Liver (tissue), 10 donors: ENCODE measurements at places on chromosomes 12 and 14.

DNA sequence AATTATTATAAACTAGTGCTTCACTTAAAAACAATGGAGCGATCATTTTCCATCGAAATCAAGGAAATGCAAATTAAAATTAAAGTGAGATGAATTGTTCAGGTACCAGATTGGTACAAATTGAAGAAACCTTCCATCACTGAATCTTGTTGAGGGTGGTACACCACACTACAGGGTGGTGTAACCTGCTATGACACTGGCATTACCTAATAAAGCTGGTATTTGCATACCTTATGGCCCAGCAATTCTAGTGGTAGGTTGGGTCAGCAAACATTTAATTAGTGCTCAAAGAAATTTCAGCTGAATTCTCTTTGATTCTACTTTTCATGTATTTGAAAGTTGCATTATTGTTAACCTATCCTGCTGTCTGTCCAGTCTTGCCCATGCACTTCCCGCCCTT lies 9.2 kb downstream of the TIGAR start:
- DNase-seq, result no peak

- no peak for DNase-seq
Observed at GRCh38 chr12:101607894-101608293, 13.1 kb downstream of the MYBPC1 start.

- DNase-seq, result no peak
Observed at GRCh38 chr12:132415327-132416120, 74.4 kb upstream of the FBRSL1 start.

DNA sequence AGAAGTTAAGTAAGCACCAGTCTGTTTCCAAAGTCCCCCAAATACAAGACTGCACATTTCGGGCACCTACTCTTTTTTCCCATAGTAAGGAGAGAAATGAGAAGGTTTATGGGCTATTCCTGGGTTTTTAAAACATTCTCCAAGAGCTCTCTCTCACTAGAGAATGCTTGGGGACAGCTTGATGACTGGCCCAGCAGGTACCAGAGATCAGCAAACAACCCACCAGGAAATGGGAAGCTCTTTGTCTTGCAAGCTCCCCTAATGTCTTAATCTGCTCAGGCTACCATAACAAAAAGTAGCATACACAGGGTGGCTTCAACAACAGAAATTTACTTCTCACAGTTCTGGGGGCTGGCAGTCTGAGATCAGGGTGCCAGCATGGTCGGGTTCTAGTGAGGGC lies 41.8 kb upstream of the CRY1 start:
- DNase-seq, result no peak

GRCh38 chr12:124035163-124035562 lies 62.1 kb downstream of the ZNF664 start:
- DNase-seq, result no peak

- peak; percentile 63 for DNase-seq
Observed at GRCh38 chr12:53324113-53324778, 2.8 kb upstream of the AAAS start.

- DNase-seq, result no peak
Observed at GRCh38 chr14:80621701-80622100, 319.8 kb downstream of the CEP128 start.

- no peak for DNase-seq
Observed at GRCh38 chr12:40551466-40551865, 140.8 kb upstream of the CNTN1 start.

DNA sequence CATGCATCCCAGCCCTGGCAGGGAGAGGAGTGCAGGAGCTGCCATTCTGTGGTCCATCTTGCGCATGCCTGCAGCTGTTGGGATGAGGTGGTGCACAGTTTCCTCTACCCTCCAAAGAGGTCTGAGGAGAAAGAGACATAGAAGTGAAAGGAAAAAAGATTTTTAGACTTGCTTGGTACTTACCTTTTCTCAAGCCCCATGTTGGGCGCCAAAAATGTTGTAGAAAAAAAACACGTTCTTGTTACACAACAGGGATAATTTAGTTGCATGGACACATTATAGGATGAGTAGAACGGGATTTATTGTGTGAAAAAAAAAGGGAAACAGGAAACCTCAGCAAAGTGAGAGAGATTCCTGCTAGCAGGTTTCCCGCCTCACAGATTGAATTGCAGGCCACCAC lies 244.4 kb upstream of the GARIN2 start:
- no peak for DNase-seq

DNA sequence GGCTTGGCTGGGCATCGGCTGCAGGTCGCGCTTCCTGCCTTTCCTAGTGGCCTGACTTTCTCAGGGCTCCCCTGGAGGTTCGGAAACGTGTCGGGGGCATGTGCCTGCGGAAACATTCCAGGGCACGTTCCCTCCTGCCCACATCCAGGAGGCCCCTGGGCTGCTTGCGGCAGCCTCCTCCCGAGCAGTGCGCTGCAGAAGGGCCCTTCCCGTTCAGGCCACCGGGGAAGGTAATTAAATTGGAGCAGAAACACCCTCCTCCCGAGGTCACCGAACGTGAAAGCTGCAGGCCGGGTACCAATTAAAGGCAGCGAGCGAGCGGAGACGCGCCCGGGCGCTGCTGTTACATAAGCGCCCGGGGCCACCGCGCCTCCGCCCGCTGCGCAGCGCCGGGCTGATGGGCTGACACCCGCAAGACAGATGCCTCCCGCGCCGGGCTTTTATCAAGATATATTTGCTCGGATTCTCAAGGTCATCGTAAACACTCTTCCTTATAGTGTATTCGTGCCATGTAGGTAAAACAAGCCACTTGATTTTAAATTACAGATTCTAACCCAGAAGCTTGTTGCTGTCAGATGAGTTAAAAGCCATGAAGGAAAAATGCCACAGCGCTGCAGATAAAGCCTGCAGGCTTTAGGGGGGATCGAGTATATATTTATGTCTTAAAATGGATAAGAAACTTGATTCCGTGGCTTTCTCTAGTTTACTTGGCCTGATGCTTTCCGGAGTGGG lies 31.4 kb downstream of the SSPN start:
- DNase-seq, result no peak

DNA sequence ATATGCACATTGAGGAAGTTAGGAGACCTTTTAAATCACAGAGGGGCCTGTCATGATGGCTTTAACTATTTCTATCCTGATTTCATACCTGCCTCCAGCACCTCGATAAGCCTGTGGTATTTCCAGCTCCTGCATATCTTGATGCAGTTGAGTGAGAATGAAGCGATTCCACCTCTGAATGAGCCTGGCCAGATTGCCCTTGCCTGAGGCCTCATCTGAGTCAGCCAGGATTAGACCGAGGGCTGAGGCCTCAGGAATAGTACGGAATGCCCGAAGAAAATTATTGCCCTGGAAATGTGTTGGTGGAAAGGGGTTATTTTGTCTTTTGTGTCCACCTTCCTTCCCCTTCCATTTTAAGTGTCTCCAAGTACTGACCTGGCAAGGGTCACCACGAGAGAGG lies 8.4 kb upstream of the CNPY2 start:
- DNase-seq, result no peak

- peak; percentile 35 for DNase-seq
Observed at GRCh38 chr14:104086210-104086660, 735 bp downstream of the ASPG start.

DNA sequence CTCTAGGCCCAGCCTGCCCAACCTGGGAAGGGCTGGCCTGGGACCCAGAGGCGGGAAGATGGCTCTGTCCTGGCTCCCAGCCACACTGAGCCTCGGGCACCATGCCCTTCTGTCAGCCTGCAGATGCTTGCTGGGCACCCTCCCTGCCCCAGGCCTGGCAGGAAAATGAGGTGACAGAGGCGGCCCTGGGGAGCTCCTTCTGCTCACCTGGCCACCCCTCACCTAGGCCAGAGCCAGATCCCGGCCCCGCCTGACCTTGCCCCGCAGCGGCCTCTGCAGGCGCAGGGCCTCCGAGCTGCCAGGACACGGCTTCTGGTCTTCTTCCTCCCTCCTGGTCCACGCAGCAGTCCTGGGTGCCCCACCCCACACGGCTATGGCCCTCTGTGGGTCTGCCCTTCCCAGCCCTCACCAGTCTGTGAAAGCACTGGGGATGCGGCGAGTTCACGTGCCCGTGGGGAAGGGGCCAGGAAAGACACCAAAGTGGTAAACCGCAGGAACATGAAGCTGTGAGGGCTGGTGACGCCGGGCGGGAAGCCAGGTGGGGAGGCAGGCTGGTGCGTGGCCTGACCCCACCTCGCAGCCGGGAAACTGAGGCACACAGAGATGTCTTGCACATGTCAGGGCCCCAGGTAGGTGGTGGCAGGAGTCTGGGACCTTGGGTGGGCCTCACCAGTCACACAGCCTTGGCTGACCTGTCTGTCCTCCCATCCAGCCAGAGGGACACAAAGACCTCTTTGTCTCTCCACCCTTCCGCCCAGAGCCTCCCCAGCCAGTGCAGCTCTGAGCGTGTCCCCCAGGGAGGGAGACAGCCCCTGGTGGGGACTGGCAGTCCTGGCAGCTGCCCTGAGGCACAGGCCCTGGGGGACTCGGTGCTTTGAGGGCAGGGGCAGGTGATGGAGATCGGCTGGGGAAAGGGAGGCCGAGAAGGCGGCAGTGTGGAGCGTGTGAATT lies 12.8 kb downstream of the BAG5 start:
- DNase-seq, result no peak

- no peak for DNase-seq
Observed at GRCh38 chr14:54481695-54482094, 7.1 kb downstream of the GMFB start.

DNA sequence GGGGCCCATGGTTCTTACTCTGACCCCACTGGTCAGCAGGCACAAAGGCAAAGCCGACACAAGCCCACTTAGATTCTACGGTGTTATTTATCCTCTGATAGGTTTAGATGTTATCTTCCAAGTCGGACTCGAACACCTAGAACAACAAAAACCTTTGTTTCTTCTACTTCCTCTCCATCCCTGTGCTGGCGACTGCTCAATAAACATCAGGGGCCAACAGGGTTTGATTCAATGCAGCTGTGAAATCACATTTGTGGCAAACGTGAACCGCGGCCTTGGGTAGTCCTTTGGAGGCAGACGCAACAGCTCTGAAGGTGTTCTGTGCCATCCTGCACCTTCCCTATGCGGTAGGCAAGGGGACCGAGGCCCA lies 87.2 kb downstream of the CHGA start:
- DNase-seq, result no peak

- DNase-seq, result no peak
Observed at GRCh38 chr12:116884871-116885270, 3.6 kb upstream of the HRK start.

DNA sequence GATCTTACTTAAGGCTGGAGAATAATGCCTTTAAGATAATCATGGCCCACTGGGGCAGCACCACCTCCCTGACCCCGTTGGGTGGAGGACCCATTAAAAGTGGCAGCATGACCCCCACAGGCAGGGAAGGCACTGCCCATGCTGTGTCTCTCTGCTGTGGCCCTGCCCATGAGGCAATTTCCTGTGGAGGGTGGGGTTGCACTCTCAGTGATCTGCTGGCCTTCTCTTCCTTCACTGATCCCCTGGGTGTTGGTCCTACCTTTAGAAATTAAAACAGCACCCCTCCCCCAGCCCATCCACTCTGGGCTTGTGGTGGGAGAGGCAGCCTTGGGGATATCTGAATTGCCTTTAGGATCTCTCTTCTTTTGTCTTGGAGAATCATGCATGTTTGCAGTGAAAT lies 17.3 kb downstream of the KLRK1 start:
- DNase-seq, result no peak

DNA sequence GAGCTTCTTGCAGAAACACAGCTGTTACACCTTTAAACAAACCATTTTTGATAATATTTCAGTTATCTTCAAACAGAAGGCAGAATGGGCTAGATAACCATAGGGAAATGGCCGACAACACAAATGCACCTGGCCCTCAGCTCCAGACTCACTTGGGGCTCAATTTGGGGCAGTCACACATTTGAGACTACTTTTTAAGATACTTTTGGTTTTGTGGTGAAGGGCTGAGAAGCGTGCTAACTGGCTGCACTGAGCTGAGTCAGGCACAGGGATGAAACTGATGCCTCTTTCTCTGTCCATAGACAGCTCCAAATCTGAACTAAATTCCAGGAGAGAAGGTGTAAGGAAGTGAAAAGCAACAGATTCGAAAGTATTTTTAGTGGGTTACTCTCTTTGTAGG lies 18.5 kb upstream of the GRIP1 start:
- DNase-seq, result no peak

- DNase-seq, result no peak
Observed at GRCh38 chr14:104882325-104882973, 17.4 kb downstream of the CEP170B start.

DNA sequence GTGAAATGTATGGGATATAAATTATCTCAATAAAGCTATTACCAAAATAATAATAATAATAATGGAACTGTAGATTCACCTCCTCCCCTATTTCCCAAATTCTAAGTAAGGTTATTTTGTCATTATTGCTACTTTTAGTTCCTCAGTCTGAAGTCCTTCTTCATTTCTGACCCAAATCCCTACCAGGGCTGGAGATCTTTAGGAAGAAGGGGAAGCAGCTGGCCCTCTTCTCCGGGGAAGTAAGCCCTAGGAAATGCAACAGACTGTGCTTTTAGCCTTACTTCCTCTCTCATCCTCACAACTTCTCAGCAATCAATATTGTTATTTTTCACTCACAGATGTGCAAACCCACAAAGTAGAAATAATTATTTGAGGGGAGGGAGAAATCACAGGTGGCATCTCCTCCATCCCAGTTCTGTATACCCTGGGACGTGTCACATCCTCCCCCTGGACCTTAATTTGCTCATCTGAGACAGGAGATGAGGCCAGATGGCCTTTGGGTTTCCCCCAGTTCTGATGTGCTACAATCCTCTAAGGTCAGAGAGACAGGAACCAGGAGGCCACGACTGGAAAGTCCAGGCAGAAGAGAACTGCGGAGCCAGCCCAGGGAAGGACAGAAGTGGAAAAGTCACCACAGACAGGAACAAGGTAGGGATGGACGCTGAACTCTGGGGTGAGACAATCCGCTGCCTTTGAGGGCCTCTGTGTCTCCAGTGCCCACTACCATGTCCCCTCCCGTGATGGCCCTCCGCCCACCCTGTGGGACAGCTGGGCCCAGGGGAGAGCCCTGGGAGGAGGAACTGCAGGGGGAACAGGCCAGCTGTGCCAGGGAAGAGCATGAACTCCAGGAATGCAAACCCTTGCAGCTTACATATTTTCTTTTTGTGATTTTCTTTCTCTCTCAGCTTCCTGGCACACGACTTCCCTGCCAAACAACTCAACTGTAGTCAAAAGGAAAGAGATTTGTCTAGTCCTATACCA lies 10.6 kb upstream of the TNFRSF1A start:
- DNase-seq, result no peak

- no peak for DNase-seq
Observed at GRCh38 chr14:96274122-96274521, 18.1 kb downstream of the BDKRB1 start.

GRCh38 chr12:128976120-128976738 lies 123.0 kb downstream of the GLT1D1 start:
- peak; percentile 41 for DNase-seq
